ENCODE measurements at places on chromosomes 1 and 21.

- DNase-seq = no peak
Observed at GRCh38 chr1:91696321-91696720, 189.6 kb downstream of the TGFBR3 start.

DNA sequence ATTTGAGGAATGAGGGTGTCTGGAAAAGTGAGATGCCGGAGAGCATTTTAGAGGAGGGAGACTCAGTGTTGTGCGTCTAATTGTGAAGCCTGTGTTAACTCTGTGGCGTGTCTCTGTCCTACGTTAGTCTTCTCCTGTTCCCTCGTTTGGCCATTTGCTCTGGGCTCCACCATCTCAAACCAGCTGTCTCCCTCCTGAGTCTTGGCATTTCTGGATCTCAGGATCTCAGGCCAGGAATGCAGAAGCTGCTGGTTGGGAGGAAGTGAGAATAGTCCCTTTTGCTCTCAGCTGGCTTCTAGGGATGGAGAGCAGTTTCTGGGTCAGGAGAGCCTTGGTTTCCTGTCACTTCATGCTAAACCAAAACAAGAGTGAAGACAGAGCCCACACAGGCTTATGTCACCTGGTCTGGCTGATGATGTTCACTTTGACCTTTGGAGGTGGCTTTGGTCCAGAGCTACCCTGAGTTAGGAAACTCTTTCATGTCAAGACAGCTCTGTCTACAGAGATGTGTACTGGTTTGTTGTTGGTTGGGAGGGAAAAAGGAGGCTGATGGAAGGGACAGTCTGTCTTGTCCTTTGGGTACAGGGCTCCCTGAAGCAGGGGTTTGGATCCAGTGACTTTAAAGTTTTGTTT is 859 bp downstream of the NFASC start:
- no peak for DNase-seq

GRCh38 chr1:21922090-21923013 is 14.8 kb downstream of the HSPG2 start:
- DNase-seq = no peak

DNA sequence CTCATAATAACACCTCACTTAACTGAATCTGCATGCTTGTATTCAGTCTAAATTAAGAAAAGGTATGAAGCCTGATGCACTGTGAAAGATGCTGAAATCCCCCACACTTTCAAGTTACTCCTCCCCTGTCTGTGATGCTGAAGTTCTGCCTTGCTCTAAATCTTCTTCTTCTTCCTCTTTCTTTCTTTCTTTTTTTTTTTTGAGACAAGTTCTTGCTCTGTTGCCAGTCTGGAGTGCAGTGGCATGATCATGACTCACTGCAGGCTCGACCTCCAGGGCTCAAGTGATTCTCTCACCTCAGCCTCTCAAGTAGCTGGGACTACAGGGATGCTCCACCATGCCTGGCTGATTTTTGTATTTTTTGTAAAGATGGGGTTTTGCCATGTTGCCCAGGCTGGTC is 231.0 kb upstream of the B3GALT2 start:
- DNase-seq = no peak

DNA sequence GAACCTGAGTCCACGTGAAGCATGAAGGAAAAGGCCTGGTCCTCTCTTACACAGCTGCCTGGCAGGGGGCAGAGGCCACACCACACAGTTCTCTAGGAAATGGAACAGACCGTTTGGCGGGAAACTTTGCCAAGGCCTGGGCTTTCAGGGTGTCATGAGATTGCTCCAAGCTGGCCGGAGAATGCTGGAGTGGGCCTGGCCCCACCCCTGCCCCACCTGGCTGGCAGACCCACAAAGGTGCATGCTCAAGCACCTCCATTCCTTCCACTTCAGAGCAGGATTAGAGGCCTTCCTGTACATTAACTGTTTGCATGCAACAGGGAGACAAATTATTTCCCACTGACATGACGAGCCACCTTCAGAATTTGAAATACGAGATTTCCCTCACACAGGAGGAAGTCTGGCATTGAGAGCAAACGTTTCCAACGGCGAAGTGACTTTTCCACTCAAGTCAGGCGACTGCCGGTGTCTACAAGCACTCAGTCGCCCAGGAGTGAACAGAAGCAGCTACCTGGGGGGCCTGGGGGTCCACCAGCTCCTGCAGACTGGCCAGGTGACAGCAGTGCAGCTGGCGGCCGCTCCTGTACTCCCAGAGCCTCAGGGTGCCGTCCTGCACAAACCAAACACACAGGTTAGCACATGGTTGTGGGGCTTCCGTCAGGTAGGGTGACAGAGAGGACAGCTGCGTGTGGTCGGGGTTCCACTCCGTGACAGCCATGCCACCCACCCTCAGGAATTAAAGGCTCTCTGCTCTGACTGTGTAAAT is 24.0 kb downstream of the WDR4 start:
- no peak for DNase-seq

DNA sequence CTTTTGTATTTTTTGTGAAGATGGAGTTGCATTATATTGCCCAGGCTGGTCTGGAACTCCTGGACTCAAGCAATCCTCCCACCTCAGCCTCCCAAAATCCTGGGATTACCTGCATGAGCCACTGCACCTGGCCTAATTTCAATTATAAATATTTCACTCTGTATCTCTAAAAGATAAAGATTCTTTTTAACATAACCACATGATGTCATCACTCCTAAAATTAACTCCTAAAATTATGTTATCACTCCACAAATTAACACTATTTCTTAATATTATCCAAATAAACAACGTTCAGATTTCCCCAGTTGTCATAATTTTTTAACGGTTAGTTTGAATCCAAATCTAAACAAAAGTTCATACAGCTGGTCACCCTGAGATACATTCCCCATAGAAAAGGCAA is 43.0 kb downstream of the DESI2 start:
- DNase-seq = no peak

DNA sequence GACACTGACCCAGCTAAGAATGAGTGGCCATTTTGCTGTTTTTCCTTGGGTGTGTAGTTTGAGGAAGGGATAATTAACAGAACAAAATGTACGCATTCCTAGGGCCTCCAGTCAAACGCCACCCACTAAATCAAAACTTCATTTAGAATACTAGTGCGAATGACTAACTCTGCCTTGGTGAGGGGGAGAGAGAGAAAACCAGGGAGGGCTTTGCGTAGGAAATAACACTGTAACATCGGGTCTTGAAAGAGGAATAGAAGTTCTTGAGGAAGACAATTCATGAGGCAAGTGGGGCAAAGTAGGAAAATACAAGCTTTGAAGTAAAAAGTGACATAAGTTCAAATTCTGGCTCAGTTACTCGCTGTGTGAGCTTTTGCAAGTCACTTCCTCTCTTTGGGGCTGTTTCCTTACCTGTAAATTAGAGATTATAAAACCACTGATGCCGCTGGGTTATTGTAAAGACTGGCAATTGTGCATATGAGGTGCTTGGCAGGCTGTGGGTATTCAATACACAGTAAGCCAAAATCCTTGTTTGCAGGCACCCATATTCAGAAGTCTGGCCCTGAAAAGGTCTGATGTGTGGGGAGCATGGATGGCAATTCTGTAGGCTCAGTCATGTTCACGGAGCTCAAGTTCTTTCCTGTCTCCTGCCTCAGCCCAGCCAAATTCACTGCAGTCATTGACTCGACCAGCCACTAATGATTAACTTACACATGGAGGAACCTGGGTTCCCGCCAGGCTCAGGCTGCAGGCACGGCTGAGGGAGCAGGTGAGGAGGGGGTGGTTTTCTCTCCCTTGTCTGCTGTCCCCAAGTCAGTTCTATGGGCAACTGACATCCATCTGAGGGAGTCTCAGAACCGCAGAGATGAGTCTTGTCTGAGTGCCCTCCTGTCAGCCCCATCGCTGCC is 140.3 kb upstream of the CSF3R start:
- DNase-seq = no peak

- DNase-seq = no peak
Observed at GRCh38 chr21:43193651-43194302, 25.0 kb downstream of the CRYAA start.

GRCh38 chr21:14737922-14738321 is 191.8 kb upstream of the SAMSN1 start:
- DNase-seq = peak; percentile 12

GRCh38 chr1:232624546-232625281 is 5.2 kb downstream of the SIPA1L2 start:
- DNase-seq = no peak

GRCh38 chr21:16078382-16078781 is 348.6 kb downstream of the USP25 start:
- DNase-seq = no peak
